ENCODE measurements at places on chromosomes 2 and 18. TPM values are rescaled to one million over a fixed set of nuclear protein-coding genes. Genes with fewer than 3 reads are reported as not detected.

GYPC gene
- total RNA-seq: 47.2 TPM

FBXO15 gene
- 2.0 TPM for total RNA-seq

ZC3H6 gene
- 8.6 TPM for total RNA-seq

KCNG2 gene
- total RNA-seq: not detected

LHCGR gene
- total RNA-seq: not detected

CDH7 gene
- not detected for total RNA-seq

DSG2 gene
- 40.9 TPM for total RNA-seq

VWA3B gene
- not detected for total RNA-seq

LIMS4 gene
- total RNA-seq: not detected

OR6B2 gene
- not detected for total RNA-seq

DNAJC5G gene
- total RNA-seq: not detected

ANAPC1 gene
- 48.3 TPM for total RNA-seq

NTSR2 gene
- not detected for total RNA-seq

PROKR1 gene
- not detected for total RNA-seq

ASIC4 gene
- 2.5 TPM for total RNA-seq

TUBB8B gene
- not detected for total RNA-seq

NYAP2 gene
- not detected for total RNA-seq

TMEM87B gene
- 20.7 TPM for total RNA-seq

BIRC6 gene
- 26.3 TPM for total RNA-seq

SGPP2 gene
- 7.5 TPM for total RNA-seq

METTL5 gene
- total RNA-seq: 68.4 TPM

IL18R1 gene
- total RNA-seq: 0.41 TPM

HK2 gene
- 45.6 TPM for total RNA-seq

SULT6B1 gene
- not detected for total RNA-seq

DUSP2 gene
- total RNA-seq: 6.1 TPM

SIX2 gene
- total RNA-seq: 7.3 TPM

PROM2 gene
- 0.43 TPM for total RNA-seq

MSTN gene
- not detected for total RNA-seq

CHRNG gene
- not detected for total RNA-seq

CPLX4 gene
- not detected for total RNA-seq

SLC8A1 gene
- 9.6 TPM for total RNA-seq

GPC1 gene
- 117 TPM for total RNA-seq

TEX44 gene
- not detected for total RNA-seq

AKAIN1 gene
- total RNA-seq: not detected

RBM44 gene
- 0.03 TPM for total RNA-seq

ALLC gene
- not detected for total RNA-seq

SCYGR4 gene
- total RNA-seq: not detected

PPP1R1C gene
- not detected for total RNA-seq

CPO gene
- total RNA-seq: 1.2 TPM

FBXO36 gene
- total RNA-seq: 1.4 TPM

CRYGC gene
- not detected for total RNA-seq

CKAP2L gene
- 14.0 TPM for total RNA-seq

KCNJ3 gene
- not detected for total RNA-seq

All from Caki2 (cell line).